Adrenal gland (tissue), 19 donors: ENCODE measurements at places on chromosomes 3 and 15.

DNA sequence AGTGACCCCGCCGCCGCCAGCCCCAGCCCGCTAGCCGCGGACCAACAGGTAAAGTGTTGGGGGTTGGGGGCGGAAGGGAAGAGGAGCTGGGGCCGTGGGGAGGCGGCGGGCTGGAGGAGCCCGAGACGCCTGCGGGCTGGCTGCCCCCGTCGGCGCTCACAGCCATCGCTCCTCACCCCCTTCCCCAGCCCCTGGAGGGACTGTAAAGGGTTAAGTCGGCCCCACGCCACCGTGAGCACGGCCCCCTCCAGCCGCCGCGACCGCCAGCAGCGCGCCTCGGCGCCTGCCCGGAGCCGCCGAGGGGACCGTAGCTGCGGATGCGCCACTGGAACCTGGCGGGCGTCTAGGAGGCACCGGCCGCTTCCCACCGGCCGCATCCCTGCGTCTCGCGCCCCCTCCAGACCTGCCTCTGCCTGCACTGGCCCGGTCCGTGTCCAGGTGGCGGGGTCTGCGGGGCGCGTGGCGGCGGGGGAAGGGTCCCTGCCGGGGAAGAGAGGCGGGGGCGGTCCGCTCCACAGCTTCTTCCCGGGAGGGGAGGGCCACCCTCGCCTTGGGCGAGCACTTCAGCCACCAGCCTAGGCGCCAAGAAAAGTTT is 522 bp downstream of the MED12L start:
- peak; percentile 29 for DNase-seq

DNA sequence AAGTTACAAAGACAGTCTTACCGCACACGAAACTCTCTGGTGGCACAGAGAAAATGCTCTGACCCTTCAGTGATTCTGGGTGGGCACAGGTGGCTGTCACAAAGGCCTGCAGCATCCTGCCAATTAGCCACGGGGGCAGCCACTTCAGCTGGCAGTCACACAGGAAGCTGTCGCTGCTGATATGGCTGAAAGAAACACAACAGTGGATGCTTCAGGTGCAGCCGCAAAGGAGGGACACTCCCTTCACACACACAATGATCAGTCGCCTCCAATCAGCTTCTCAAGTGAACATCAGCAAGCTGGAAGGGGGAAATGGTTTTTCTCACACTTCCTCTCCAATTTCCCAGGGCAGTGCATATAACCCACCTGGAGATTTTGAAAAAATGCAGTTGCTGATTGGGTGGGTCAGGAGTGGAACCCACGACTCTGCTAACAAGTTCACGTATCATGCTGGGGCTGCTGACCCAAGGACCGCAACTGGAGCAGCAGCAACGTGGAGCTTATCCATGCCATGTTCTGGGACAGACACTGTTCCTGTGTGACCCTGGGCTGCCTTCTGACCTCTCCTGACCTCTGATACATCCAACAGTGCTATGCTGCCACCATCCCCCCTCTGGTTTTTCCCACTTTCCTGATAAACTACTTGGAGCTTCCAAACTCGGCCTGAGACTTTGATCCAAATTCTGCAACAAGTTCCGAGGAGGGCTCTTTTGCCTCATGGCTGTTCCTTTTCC is 106.6 kb downstream of the LRIG1 start:
- DNase-seq: no peak

- DNase-seq: no peak
Measured at GRCh38 chr3:71547249-71548198, 36.0 kb downstream of the FOXP1 start.

DNA sequence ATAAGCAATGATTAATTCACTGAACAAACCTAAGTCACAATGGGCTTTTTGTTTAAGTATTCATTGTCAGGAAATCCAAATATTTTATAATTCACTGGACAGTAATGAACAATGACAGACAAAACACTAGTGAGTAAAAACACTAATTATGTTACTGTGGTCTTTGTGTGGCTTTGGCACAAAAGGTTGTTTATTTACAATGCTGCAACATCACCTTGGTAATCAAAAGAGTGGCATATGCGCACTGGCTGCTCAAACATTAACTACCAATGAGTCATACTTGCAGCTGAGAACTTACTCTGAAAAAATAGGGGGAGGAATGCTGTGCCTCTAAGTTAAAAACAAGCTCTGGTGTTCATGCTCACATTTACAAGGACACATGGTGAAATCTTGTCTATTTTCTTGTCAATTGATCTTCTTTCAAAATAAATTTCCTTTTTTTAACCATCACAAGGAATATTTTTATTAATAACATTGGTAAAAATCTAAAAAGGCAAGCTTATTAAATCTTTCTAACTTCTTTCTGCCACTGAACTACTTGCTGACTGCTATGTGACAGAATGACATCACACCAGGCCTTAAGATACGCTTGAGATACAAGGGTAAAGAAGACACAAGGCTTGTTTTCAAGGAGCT is 85.2 kb upstream of the PPIB start:
- peak; percentile 35 for DNase-seq

DNA sequence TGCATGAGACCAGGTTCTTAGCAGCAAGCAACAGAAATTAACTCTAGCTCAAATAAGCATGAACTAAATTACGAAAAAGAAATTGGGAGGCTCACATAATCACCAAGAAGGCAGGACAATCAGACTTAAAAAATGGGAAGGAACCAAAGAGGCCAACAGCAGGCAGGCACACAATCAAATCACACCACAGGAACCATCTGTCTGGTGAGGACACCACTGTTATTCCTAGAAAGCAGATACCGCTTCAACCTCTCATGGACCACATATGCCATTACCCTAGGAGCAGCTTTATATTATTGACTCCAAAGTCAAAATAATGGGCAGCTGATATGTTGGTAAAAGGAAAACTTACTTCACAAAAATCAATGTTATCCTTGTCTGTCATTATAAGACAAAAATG is 51.6 kb downstream of the SUCLG2 start:
- no peak for DNase-seq

DNA sequence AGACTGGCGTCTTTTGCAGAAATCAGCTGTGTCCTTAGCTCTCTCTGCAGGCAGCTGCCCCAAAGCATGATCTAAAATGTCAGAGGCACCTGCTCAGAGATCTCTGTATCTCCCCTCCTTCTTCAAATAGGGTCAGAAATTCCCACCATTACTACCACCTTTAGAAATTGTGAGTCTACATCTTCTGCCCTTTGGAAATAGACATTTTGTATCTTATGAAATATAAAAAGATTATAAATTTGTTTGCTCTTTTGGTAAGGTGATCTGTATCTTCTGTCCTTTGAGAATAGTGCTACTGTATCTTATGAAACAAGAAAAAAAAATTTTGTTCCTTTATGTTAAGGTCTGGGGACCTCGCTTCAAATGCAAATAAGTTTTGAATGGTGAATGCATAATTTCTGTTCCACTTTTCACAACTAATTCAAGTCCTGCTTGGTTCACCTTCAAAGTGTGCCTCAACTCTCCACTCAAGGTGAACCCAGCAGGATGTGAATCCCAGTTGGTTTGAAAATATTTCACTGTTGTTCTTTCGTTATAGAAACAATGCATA is 28.3 kb upstream of the GPD1L start:
- DNase-seq: no peak

- no peak for DNase-seq
Measured at GRCh38 chr15:69934607-69935006, 163.1 kb downstream of the TLE3 start.

DNA sequence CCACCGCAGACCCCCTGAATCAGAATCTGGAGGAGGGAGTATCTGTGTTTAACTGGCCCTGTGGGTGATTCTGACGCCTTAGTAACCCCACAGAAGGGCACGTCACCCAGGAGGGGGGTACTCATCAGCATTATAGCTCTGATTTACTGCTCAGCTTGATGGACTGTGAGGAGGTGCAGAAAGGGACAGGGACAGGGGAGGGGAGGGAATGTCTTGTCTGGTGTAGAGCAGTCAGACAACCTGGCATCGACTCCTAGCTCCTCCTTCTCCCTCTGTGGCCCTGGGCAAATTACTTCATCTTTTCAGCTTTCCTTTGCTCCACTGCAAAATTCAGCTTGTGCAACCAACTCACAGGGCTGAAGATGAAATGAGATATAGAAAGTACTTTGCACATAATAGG is 42.3 kb upstream of the GLCE start:
- DNase-seq: no peak

DNA sequence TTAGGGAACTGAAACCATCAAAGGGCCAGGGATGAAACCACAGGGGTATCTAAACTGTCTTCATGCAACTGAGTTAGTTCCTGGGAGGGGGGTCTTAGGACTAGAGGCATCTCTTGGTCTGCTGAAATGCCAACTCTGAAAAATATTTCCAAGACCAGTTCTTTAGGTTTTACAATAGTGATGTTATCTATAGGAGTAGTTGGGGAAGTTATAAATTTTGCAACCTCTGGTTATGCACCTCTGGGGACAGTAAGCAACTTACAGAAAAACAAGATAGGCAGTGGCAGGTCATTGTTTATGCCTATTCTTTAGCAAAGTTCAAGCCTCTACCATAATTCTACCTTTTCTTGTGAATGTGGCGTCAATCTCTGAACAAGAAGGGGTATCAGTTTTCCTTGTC is 60.5 kb upstream of the MINAR1 start:
- DNase-seq: no peak

DNA sequence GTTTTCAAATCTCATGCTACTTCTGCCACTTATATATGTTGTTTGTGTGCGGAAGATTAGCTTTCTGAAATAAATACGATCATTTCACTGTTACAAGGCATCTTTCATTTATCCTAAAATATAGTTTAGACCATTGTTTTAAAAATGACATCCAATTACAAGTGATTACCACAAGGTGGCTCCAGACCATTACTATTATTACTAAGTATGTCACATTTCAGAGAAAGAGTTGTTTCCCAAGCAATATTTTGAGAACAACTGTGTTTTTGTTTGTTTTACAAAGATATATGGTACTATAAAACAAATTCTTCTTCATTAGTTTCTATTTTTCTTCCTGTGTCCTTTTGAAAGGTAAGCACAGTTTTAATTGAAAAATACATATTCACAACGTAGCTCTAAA is 136.0 kb upstream of the RAP2B start:
- DNase-seq: no peak

GRCh38 chr15:96349857-96350720 is 19.6 kb downstream of the NR2F2 start:
- no peak for DNase-seq

DNA sequence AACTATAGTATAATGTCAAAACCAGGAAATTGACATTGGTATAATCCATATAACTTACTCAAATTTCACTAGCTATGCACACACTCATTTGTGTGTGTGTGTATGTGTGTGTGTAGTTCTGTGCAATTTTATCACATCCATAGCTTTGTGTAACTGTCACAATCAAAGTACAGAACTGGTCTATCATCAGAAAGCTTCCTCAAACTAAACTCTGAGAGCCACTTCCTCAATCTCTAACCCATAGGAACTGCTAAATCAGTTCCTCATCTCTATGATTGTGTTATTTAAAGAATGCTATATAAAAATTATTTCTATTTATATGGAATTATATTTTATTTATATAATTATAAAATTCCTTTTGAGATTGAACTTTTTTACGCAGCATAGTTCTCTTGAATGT is 18.1 kb downstream of the LNP1 start:
- no peak for DNase-seq

DNA sequence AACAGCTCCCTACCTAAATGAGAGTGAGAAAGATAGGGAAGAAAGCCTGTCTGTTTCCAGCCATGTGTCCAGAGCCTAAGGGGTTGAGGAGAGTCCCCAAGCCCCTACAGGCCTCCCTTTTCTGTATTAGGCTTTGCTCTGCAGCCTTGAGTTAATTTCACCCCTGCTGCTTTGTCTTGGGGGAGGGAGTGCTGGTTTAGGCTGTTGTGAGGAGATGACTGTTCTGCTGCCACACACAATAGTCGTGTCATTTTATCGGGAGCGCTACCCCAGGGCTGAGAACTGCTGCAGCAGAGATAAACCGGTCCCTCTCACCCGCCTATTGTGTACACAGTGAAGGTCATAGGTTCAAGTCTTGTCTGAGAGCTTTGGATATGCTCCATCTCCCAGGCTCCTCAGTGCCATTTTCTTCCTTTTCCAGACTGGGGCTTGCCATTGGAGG is 1.4 kb downstream of the ZNF609 start:
- peak; percentile 39 for DNase-seq

DNA sequence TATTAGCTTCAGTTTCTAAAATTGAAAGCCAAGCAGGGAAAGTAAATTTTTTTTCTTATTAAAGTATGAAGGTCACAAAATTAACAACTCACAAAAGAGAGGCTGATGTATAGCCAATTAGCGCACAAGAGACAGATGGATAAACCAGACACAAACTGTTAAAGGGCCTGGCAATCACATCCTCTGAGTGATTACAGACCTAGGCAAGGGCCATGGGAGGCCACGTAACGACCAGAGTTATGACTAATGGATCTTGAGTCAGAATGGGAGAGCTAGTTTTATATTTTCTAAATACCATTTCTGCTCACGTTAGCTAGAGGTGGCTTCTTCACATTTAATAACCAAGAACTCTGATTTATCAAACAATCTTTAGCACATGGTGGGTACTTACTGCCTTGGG is 17.8 kb upstream of the SCAMP5 start:
- no peak for DNase-seq

- peak; percentile 70 for DNase-seq
Measured at GRCh38 chr3:9552252-9552999, 1.2 kb downstream of the LHFPL4 start.

- DNase-seq: no peak
Measured at GRCh38 chr15:77804210-77804609, 171.5 kb upstream of the LINGO1 start.

DNA sequence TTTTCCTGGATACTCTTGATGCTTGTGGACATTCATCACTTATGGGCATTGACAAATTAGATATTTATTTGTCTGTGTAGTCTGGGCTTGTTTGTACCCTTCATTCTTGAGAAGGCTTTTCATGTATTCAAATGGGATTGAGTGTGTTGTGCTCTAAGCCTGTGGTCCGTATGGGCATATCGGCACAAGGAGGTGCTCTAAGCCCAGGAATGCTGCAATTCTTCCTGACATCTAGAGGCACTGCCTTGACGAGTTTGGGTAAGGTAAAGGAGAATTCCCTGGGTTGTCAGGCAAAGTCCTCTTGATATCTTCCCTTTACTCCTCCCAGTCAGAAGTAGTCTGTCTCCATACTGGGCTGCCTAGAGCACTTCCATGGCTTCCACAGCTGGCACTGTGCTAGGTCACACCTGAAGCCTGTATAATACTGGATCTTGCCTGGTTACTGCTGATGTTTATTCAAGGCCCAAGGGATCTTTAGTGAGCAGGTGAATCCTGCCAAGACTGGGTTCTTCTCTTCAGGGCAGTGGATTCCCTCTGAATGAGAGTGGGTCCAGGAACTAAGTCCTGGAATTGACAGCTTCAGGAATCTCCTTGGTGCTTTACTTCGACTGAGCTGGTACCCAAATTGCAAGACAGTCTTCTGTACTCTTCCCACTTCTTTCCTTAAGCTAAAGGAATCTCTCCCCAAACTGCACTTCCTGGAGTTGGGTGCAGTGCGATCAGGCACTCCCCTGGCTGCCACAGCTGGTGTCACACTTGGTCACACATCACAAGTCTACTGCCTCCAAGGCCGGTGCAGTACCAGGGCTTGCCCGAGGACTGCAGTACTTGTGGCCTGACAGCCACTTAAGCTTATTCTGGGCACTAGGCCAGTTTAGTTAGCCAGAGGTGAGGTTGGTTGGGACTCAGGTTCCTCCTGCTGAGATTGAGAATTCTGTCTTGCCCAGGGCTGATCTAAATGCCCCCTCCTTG is 46.0 kb downstream of the GALK2 start:
- peak; percentile 44 for DNase-seq
